ENCODE measurements at places on chromosomes 7 and 10. TPM values are rescaled to one million over a fixed set of nuclear protein-coding genes. Genes with fewer than 3 reads are reported as not detected.

GRCh38 chr10:44068716-44069482 is 316.0 kb downstream of the CXCL12 start:
- peak; percentile 76 for DNase-seq

Gene TBX20
- total RNA-seq, result not detected

DNA sequence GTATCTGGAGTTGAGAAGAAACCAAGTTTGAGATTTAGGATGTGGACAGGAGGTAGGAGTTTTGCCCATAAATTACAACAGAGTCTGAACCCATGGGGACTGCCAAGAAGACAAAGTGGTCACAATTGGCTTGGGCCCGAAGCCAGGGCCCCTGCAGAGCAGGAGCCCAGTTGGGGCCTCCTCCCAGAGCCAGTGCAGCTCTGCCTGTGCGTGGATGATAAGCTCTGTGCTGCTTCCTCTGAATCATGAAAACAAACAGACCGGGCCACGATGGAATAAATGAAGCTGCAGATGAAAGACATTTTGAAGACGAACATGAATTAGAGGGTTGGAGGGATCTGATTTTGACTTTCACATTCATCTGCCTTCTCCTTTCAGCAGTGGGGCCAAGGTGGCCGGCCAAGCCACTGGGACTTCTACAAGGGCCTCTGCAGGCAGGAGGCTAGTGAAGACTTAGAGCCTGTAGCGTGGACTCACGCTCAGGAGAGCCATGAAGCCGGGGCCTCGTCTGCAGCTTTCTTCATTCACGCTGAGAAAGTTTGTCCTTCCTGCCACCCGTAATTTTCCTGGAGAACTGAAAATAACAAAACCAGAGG is 156.8 kb upstream of the LYZL1 start:
- DNase-seq, result peak; percentile 27

Gene NPVF
- not detected for total RNA-seq

Gene GRK5
- total RNA-seq, result 16.4 TPM

- DNase-seq, result no peak
These were observed 20.8 kb upstream of the GHITM start for GRCh38 chr10:84118395-84119006.

GRCh38 chr7:106915873-106916272 is 50.8 kb downstream of the PIK3CG start:
- DNase-seq, result no peak

GRCh38 chr7:50264908-50265307 is 39.6 kb upstream of the IKZF1 start:
- DNase-seq, result no peak

- DNase-seq, result no peak
These were observed 340.8 kb downstream of the SUGCT start for GRCh38 chr7:40475681-40475982.

DNA sequence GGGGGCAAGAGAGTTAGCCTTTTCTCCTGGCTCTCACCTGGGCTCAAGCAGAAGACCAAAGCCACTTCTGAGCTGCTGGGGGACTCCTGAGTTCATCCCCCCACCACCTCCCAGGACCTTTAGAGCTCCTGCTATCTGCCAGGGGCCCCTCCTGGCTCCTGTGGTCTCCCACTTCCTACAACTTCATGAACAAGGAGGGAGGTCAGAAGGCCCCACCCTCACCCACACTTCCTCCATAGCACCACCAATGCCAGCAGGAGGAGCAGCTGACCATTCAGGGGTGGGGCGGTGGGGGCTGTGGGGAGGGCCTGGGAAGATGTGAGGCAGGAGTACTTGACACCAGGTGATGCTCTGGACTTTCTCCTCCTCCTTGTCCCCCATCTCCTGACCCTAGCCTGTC is 32.6 kb upstream of the ADCYAP1R1 start:
- no peak for DNase-seq

- DNase-seq, result no peak
These were observed 5.3 kb downstream of the ZNF488 start for GRCh38 chr10:47378606-47379444.

Gene MICALL2
- 10.6 TPM for total RNA-seq

- DNase-seq, result peak; percentile 2
These were observed 1.3 kb downstream of the CTTNBP2 start for GRCh38 chr7:117871778-117872538.

- peak; percentile 48 for DNase-seq
These were observed 25.0 kb upstream of the AQP1 start for GRCh38 chr7:30886608-30887011.

GRCh38 chr10:121880895-121881294 is 46.9 kb downstream of the ATE1 start:
- DNase-seq, result peak; percentile 20

Data from GM23248 (cell line).